ENCODE measurements at places on chromosomes 7 and 10.

GRCh38 chr7:33276325-33276724 lies 147.0 kb downstream of the BBS9 start:
- no peak for DNase-seq

- DNase-seq: no peak
Measured at GRCh38 chr7:153396475-153396874, 636.9 kb downstream of the ACTR3B start.

- no peak for DNase-seq
Measured at GRCh38 chr7:37832194-37832593, 16.2 kb upstream of the NME8 start.

DNA sequence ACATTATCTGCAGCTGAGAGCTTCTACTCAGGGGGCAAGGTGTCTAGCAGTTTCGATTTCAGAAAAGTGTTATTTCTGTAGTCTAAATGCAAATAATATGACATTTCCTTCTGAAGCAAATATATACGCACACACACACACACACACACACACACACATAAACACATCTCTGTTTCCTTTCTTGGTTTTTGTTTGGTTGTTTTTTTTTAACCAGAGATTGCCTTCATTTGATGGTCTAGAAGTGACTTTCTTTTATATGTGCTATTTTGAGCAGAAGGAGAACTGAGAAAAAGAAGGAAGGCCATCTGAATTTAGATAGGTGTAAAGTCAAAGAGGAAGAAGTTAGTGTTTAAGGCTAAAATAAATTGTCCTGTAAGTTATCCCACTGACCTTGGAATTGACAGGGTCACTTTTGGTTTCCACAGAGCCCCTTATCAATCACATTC lies 142.2 kb downstream of the TRIL start:
- no peak for DNase-seq

- no peak for DNase-seq
Measured at GRCh38 chr10:49296382-49296781, 2.6 kb upstream of the C10orf71 start.
